ENCODE measurements at places on chromosomes 5 and 9.

DNA sequence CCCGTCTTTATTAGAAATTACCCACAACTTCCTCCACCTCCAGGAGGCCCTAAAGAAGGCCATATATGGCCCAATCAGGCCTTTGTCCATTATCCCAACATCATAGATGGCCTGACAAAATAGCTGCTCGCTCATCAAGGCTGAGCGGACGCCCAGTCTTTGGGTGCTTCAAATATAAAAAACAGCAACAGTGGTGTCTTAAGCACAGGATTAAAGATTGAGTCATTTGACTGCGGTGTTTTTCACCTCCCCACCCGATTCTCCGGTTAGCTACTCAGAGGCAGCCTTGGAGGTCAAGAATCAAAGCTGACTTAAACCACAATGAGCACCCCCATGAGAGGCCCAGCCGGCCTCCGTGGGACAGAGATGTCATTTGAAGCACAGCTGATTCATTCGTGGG lies 18.8 kb downstream of the S1PR3 start:
- DNase-seq = no peak

DNA sequence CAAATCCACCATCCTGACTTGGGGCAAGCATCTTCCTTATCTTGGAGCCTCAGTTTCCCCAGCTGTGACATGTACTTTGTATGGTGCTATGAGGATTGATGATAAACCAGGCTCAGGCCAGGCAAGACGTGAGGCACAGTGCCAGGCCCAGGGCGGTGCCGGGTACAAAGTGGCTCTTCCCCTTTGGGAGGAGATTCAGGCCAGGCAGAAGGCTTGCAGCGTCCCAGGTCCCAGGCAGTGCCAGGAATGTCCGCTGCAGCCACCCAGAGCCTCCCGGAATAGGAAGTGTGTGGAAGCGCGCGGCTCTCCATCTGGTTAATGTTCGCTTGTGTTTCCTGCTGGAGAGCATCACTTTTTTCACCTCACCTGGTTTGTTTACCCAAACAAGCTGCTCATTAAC lies 12.6 kb upstream of the DENND1A start:
- DNase-seq = no peak

GRCh38 chr5:313265-313664 lies 8.2 kb upstream of the AHRR start:
- DNase-seq = no peak

DNA sequence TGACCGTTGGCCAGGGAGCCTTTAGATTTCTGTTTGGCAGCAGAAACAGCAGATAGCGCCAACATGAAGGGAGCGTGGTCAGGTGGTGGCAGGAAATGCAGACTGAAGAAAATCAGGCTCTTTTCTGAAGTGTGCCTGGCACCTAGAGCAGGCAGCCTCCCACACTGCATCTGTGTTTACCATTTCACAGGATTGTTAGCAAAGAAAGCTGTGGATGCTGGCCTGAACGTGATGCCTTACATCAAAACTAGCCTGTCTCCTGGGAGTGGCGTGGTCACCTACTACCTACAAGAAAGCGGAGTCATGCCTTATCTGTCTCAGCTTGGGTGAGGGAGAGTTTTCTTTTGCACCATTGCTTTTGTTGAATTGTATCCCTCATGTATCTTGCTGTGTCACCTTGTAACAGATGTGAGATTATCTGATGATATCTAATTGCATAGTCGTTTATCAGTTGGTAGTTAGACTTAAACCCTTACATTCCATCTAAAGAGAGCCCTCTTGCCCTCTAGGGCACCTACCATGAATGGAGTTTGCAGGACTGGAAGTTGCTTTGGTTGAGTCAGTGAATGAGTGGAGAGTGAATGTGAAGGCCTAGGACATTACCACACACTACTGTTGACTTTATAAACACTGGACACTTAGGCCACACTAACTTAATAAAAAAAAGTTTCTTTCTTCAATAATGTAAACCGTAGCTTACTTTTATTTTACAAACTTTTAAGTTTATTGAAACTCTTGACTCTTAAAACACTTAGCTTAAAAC lies 42.8 kb downstream of the ACO1 start:
- DNase-seq = no peak

GRCh38 chr5:1643651-1644392 lies 120.1 kb upstream of the LPCAT1 start:
- no peak for DNase-seq

- no peak for DNase-seq
Measured at GRCh38 chr9:107360098-107360497, 77.0 kb downstream of the RAD23B start.

- no peak for DNase-seq
Measured at GRCh38 chr5:68242743-68243142, 27.2 kb downstream of the PIK3R1 start.

DNA sequence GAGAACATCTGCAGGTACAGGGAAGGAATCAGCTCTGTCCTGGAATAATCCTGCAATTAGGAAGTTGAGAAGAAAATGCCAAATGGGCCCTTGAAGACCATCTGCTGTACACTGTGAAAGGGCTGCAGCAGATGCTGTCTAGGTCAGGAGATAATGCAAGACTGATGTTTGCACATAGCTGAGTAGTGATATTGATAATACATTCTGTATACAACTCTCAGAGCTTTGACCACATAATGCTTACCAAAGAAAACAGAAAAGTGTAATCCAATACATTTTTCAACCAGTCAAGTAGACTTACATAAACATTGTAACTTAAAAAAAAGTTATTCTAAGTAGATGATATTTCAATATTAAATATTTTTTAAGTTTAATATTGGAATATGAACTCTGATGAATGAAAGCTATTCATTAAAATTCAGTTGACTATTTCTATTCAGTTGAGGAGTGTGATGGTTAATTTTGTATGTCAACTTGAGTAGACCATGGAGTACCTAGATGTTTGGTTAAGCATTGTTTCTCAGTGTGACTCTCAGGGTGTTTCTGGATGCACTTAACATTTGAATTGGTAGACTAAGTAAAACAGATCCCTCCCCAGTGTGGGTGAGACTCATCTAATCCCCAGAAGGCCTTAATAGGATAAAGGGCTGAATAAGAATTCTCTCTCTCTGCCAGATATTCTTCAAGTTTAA lies 380.1 kb upstream of the PRR16 start:
- no peak for DNase-seq

- no peak for DNase-seq
Measured at GRCh38 chr5:9125852-9126251, 420.0 kb downstream of the SEMA5A start.

GRCh38 chr5:178651046-178651810 lies 24.4 kb upstream of the CLK4 start:
- DNase-seq = no peak

GRCh38 chr9:74920944-74921626 lies 31.6 kb downstream of the C9orf40 start:
- DNase-seq = no peak

GRCh38 chr9:89781838-89782540 lies 177.2 kb downstream of the GADD45G start:
- no peak for DNase-seq

DNA sequence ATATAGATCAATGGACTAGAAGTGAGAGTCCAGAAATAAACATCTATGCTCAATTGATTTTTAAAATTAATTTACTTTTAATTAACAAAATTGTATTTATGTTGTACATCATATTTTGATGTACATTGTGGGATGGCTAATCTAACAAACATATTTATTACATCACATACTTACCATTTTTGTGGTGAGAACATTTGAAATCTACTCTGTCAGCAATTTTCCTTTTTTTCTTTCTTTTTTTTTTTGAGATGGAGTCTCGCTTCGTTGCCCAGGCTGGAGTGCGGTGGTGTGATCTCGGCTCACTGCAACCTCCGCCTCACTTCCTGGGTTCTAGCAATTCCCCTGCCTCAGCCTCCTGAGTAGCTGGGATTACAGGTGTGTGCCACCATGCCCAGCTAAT lies 32.4 kb upstream of the SHB start:
- no peak for DNase-seq

- DNase-seq = no peak
Measured at GRCh38 chr5:59709846-59710245, 183.7 kb downstream of the PDE4D start.

All from activated CD8-positive, alpha-beta memory T cell treated with anti-CD3 and anti-CD28 coated beads for 1 hour (primary cell).